ENCODE measurements at places on chromosomes 3 and 15. TPM values are rescaled to one million over a fixed set of nuclear protein-coding genes. Genes with fewer than 3 reads are reported as not detected.

TMCO5A gene
- total RNA-seq: not detected

POLQ gene
- total RNA-seq: 18.6 TPM

SPINT1 gene
- total RNA-seq: 0.45 TPM

KNG1 gene
- total RNA-seq: 3.5 TPM

IL17RB gene
- total RNA-seq: 130 TPM

ZBED2 gene
- total RNA-seq: not detected

MYEF2 gene
- total RNA-seq: 10.3 TPM

SLC6A1 gene
- total RNA-seq: not detected

CFAP161 gene
- not detected for total RNA-seq

NECTIN3 gene
- total RNA-seq: 28.7 TPM

SLCO3A1 gene
- not detected for total RNA-seq

GUCA1C gene
- not detected for total RNA-seq

GRCh38 chr3:75332794-75333193 is 331.3 kb upstream of the FRG2C start:
- no peaks in the 10 kb centered on the region for H3K36me3 ChIP-seq
- H3K4me1 ChIP-seq: no peaks in the 10 kb centered on the region
- no peak overlapping the region for H3K27ac ChIP-seq

DNA sequence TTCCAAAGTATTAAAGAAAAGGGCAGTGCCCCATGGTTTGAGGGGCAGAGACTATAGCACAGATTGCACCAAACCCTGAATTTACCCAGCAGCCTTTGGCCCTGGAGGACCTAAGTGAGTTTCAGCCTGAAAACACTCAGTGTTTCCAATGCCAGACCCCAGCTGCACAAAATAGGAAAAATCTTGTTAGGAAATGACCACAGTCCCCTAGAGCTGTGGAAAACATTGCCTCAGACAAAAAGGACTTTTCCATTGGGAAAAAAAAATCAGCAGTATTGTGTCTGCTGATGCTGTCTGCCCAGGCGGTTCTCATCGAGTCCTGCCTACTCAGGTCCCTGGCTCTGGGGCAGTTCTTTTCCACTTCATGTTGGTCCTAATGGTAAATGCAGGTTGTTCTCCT is 121.7 kb upstream of the DLG1 start:
- H3K27me3 ChIP-seq: no peaks in the 10 kb centered on the region
- DNase-seq: no peak
- no peak overlapping the region for H3K27ac ChIP-seq

GRCh38 chr3:41881233-41881821 is 80.6 kb downstream of the ULK4 start:
- H3K27me3 ChIP-seq: no peaks in the 10 kb centered on the region
- H3K4me1 ChIP-seq: no peaks in the 10 kb centered on the region
- no peak overlapping the region for H3K4me3 ChIP-seq
- no peaks in the 10 kb centered on the region for H3K36me3 ChIP-seq
- peak; percentile 23 for DNase-seq
- no peak overlapping the region for H3K27ac ChIP-seq

GRCh38 chr3:27358372-27358771 is 10.8 kb downstream of the NEK10 start:
- no peak for DNase-seq
- H3K27me3 ChIP-seq: no peaks in the 10 kb centered on the region
- H3K27ac ChIP-seq: peak overlapping the region; percentile 99
- H3K36me3 ChIP-seq: no peaks in the 10 kb centered on the region
- no peak overlapping the region for H3K4me3 ChIP-seq

DNA sequence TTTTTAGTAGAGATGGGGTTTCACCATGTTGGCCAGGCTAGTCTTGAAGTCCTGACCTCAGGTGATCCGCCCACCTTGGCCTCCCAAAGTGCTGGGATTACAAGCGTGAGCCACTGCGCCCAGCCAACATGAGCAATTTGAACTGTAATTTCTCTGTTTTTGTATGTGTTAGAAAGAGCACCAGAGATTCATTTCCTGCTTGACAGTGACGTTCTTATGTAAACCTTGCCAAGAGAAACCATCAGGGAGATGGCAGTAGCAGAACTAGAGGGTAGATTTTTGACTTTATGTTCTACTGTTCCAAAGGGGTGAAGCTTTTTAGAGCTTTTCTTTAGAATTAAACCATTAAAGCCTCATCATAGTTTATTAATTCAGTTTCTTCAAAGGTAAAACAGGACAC is 148.1 kb upstream of the UMPS start:
- H3K27me3 ChIP-seq: no peaks in the 10 kb centered on the region
- H3K4me3 ChIP-seq: no peak overlapping the region
- H3K27ac ChIP-seq: no peak overlapping the region
- no peak for DNase-seq
- peaks cover 71% of the 10 kb centered on the region for H3K4me1 ChIP-seq

GRCh38 chr3:168517249-168518071 is 421.7 kb upstream of the GOLIM4 start:
- H3K27ac ChIP-seq: no peak overlapping the region
- no peaks in the 10 kb centered on the region for H3K27me3 ChIP-seq
- no peaks in the 10 kb centered on the region for H3K36me3 ChIP-seq
- H3K4me1 ChIP-seq: peaks cover 14% of the 10 kb centered on the region
- DNase-seq: peak; percentile 57

DNA sequence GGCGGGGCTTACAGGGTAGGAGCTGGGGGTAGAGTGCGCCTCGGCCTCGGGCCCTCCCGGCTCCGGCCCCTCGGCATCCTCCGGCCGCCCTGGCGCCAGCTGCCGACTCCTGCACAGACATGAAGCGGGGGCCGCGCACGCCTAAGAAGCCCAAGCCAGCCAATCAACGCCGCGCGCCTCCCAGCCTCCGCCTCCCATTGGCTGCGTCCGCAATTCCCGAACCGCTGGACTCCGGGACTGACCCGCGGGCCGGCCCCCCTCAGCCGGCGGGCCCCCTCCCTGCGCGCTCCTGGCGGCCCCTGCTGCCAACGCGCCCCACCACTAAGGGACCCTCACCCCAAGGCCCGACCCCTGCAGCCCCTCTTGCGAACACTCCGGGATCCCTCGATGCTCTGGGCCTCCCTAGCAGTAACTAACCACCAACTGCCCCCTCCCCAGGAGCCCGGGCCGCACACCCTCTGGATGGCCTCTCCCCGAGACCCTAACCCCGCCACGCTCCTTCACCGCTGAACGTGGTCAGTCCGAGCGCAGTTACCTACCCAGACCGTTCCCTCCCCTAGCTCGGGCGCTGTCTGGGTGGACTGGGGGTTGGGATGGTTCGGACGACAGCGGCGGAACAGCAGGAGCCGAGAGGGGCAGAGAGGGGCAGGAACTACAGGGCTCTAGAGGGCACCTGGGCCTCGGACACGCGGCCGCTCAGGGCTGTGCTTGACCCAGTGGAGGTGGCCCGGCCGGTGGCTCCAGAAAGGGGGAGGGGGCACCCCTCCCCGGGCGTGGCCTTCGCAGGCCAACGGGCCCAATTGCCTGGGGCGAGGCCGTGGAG is 5.0 kb downstream of the GATA2 start:
- H3K27me3 ChIP-seq: no peaks in the 10 kb centered on the region
- peaks cover 20% of the 10 kb centered on the region for H3K36me3 ChIP-seq
- peak overlapping the region; percentile 80 for H3K27ac ChIP-seq
- peak overlapping the region; percentile 91 for H3K4me3 ChIP-seq
- peak; percentile 89 for DNase-seq

DNA sequence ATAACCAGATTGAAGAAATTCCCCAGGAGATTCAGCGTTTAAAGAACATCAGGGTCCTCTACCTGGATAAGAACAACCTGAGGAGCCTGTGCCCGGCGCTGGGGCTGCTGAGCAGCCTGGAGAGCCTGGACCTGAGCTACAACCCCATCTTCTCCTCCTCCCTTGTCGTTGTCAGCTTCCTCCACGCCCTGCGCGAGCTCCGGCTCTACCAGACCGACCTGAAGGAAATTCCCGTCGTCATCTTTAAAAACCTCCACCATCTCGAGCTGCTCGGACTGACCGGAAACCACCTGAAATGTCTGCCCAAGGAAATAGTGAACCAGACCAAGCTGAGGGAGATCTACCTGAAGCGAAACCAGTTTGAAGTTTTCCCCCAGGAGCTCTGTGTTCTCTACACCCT is 9.4 kb upstream of the LRRC34 start:
- no peak for DNase-seq
- no peak overlapping the region for H3K27ac ChIP-seq
- H3K27me3 ChIP-seq: no peaks in the 10 kb centered on the region
- no peak overlapping the region for H3K4me3 ChIP-seq

GRCh38 chr3:195125646-195126045 is 145.3 kb downstream of the XXYLT1 start:
- H3K4me3 ChIP-seq: no peak overlapping the region
- H3K27ac ChIP-seq: no peak overlapping the region
- peaks cover 36% of the 10 kb centered on the region for H3K4me1 ChIP-seq
- H3K27me3 ChIP-seq: no peaks in the 10 kb centered on the region
- DNase-seq: no peak

GRCh38 chr3:165210132-165210531 is 13.9 kb upstream of the SLITRK3 start:
- no peaks in the 10 kb centered on the region for H3K36me3 ChIP-seq
- H3K27ac ChIP-seq: no peak overlapping the region
- no peak overlapping the region for H3K4me3 ChIP-seq
- peak; percentile 5 for DNase-seq
- H3K27me3 ChIP-seq: no peaks in the 10 kb centered on the region
- H3K4me1 ChIP-seq: peaks cover 28% of the 10 kb centered on the region

DNA sequence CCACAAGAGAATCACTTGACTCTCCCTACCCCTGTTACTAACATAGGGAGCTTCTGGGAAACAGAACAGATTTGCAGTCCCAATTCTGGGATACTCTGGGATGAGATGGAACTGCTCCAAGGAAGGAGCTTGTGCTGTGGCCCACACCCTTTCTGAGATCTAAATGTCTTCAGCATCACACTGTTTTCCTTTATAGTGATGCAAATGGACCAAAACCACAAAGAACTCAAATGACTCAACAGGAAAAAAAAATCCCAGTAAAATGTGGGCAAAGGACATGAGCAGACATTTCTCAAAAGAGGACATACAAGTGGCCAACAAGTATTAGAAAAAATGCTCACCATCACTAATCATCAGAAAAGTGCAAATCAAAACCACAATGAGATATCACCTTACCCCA is 155.6 kb downstream of the NECTIN3 start:
- H3K4me1 ChIP-seq: no peaks in the 10 kb centered on the region
- H3K36me3 ChIP-seq: no peaks in the 10 kb centered on the region
- H3K27ac ChIP-seq: no peak overlapping the region
- DNase-seq: no peak
- H3K27me3 ChIP-seq: no peaks in the 10 kb centered on the region

DNA sequence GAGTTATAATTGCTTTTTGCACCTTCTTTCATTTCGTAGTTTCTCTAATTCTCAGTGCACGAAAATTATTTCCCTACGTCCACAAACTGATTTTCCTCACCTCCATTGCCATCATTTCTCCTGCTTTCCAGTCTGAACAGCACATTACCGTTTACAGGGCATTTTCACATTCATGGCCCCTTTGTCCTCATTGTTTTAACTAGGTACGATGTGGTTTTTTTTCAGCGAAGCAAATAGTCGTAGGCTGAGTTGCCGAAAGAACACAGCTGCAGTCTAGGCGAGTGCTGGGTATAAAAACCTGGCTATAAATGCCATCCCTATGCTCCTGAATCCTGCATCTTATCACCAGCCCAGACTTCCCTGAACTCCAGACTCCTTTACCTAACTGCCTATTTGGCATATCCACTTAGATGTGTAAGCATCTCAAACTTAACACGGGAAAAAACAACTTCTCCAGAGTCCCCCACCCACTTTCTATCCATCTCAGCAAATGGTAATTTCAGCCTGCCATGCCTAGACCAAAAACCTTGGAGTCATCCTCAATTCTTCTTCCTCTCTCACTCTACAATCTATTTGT is 691 bp upstream of the FSIP1 start:
- H3K4me3 ChIP-seq: peak overlapping the region; percentile 86
- peak overlapping the region; percentile 37 for H3K27ac ChIP-seq
- no peaks in the 10 kb centered on the region for H3K36me3 ChIP-seq

DNA sequence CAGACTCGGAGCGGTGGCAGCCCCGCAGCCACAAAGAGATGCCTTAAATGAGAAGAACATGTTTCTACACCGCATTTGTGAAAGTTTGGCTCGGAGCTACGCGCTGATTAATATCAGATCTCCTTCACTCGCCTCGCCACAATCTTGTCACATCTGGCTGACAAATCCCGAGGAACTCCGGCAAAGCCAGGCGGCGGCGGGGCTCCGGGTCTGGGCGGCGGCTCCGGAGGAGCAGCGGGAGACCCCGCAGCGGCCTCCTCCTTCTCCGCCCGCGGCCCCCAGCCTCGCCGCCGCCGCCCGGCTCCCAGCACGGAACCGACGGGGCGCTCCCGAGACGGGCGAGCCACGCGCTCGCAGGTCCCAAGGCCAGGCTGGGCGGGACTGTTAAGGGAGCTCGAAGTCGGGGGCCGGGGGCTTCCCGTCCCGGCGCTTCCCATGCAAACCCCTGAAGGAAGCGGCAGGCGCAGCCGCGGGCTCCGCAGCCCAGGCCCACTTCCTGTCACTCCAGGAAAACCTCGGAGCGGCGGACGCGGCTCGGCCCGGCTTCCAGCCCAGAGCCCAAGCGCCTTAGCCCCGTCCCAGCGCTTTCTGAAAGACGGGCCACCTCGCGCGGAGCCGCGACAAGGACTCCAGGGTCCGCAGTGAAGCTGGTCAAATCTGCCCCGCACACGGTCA is 1.2 kb downstream of the BNC1 start:
- no peaks in the 10 kb centered on the region for H3K27me3 ChIP-seq
- no peak overlapping the region for H3K4me3 ChIP-seq
- no peaks in the 10 kb centered on the region for H3K4me1 ChIP-seq
- H3K36me3 ChIP-seq: no peaks in the 10 kb centered on the region

DNA sequence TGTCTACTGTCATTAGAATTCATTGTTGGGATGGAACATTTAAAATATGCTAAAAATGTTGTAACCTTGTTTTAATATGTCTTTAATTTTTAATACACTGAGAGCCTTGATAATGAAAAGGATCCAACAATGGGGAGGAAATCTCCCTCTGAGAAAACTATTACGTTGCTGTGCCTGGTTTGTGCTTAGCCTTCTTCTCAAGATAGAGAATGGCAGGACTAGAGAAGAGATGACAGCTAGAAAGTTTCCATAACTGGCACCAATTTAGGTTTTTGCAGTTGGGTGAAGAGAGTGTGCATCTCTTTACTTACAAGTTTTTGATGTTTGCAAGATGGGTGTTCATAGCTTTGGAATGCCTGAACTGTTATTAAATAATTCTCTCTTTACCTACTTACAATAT is 42.6 kb upstream of the NANOGP8 start:
- no peak overlapping the region for H3K27ac ChIP-seq
- H3K4me1 ChIP-seq: no peaks in the 10 kb centered on the region
- no peaks in the 10 kb centered on the region for H3K27me3 ChIP-seq
- H3K36me3 ChIP-seq: no peaks in the 10 kb centered on the region

DNA sequence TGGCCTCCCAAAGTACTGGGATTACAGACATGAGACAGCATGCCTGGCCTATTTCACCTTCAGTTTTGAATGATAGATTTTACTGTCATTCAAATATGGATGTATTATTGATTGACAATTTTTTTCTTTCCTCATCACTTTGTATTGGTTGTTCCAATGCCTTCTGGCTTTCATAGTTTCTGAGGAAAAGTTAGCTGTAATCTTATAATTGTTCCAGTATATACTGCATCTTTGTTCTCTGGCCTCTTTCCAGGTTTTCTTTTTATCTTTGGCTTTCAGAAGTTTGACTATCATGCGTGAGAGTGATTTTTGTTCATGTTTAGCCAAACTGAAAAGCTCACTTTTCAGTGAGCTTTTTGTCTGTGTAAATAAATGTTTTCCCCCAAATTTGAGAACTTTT is 157.1 kb downstream of the RSRC1 start:
- H3K36me3 ChIP-seq: no peaks in the 10 kb centered on the region
- H3K27ac ChIP-seq: no peak overlapping the region
- no peak overlapping the region for H3K4me3 ChIP-seq
- H3K27me3 ChIP-seq: no peaks in the 10 kb centered on the region
- no peak for DNase-seq

GRCh38 chr3:30156586-30157498 is 449.6 kb upstream of the TGFBR2 start:
- DNase-seq: peak; percentile 20
- H3K4me3 ChIP-seq: no peak overlapping the region
- no peak overlapping the region for H3K27ac ChIP-seq
- peaks cover 10% of the 10 kb centered on the region for H3K4me1 ChIP-seq
- H3K27me3 ChIP-seq: peaks cover 1% of the 10 kb centered on the region

All from HepG2 (cell line).